CMK (cell line): ENCODE measurements at places on chromosomes 6 and 20.

DNA sequence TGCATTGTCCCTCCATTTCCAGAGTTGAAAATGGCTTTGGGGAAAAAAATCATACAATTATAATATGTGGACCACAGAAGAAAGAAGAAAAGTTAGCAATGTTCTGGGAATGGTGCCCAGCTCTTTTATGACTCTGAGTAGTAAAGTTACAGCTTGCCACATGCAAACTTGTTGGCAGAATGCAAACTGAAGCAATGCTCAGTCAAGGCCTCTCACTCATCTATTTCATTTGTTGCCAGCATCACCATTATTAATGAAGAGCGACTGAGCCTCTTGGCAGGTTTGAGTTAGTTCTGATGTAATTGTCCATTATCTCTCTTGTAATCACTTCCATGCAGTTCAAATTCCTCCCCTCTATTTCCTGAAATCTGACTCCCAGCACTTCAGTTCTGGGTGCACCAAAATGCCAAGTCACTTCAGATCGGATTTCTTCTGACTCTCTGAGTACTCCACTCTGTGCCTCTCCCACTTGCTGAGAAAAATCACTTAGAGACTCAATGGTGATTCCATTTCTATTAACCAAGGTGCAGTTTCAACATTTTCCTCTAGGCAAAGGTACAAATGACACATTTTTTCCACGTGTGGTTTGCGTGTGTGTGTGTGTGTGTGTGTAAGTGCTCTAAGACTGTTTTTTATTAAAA is 154.4 kb upstream of the STMND1 start:
- DNase-seq, result no peak

DNA sequence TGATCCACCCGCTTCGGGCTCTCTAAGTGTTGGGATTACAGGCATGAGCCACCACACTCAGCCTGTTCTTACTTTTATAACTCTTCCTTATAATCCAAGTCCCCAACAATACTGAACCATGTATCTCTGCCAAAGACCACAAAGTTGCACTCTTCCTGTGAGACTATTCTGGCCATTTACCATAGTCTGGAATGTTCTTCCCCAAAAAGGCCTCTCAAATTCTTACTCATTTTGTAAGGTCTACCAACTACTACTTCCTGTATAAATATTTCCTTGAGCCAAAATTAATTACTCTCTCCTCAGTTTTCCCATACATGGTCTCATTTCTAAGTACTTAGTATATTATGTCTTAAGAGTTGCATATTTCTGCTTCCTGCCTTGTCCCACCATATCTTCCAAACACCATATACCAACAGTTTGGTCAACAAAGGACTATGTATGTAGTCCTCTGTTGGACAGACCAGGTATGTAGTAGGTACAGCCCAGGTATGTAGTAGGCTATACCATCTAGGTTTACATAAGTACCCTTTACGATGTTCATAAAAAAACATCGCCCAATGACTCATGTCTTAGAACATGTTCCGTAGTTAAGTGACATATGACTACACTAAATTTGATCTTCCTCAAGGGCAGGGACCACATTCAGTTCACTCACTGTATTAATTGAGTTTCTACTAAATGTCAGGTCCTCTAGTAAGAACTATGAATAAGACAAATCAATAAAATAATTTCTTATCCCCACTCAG is 22.0 kb downstream of the RANBP9 start:
- no peak for DNase-seq

GRCh38 chr6:33802186-33802958 is 1.4 kb downstream of the MLN start:
- no peak for DNase-seq

DNA sequence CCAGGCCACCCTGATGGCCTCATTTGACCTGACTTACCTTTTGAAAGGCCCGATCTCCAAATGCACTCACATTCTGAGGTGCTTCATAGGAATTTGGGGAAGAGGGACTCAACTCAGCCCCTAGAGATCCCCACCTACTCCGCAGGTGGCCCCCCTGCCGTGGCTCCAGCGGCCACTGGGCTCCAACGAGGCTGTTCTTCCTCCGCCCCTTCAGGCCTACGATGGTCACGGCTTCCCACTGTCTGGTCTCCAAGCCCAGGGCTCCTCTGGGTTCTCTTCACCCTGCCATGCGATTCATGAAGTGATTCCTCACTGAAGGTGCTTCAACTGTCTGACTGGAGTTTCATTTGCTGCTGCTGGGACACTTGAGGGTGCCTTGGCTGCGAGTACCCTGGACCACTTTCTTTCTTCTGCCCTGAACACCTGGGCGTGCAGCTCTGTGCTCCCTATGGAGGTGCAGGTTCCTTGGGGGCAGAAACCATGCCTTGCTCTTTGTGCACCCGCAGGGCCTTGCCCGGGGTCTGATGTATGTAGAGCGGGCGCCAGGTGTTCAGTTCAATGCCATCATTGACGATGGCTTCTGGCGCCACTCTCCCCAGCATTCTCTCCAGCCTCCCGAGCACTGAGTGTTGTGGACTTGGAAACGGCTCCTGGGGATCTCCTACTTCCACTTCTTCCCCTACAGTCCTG is 10.0 kb upstream of the DUSP22 start:
- DNase-seq, result no peak

- no peak for DNase-seq
Measured at GRCh38 chr6:21265034-21265729, 328.4 kb upstream of the SOX4 start.

- no peak for DNase-seq
Measured at GRCh38 chr6:3081960-3082359, 13.7 kb downstream of the RIPK1 start.

- DNase-seq, result no peak
Measured at GRCh38 chr20:44234566-44235317, 12.4 kb upstream of the GDAP1L1 start.

GRCh38 chr6:108578595-108579327 is 18.0 kb downstream of the FOXO3 start:
- DNase-seq, result no peak
